Fibroblast of lung (primary cell): ENCODE measurements at places on chromosomes 5 and 9. TPM values are rescaled to one million over a fixed set of nuclear protein-coding genes. Genes with fewer than 3 reads are reported as not detected.

CTXN3 gene
- not detected in 2 replicates for polyA plus RNA-seq

CXXC5 gene
- polyA plus RNA-seq: 15.8 and 18.6 TPM in 2 replicates

HSPB3 gene
- 5.3 and 18.6 TPM in 2 replicates for polyA plus RNA-seq

TXNDC8 gene
- polyA plus RNA-seq: not detected in 2 replicates

TMEM174 gene
- polyA plus RNA-seq: not detected in 2 replicates

CDX1 gene
- polyA plus RNA-seq: 0.09 and 1.8 TPM in 2 replicates

PHF24 gene
- not detected in 2 replicates for polyA plus RNA-seq

C8G gene
- 0.40 TPM in 1 of 2 replicates, not detected in the other for polyA plus RNA-seq

PMPCA gene
- polyA plus RNA-seq: 70.2 and 90.2 TPM in 2 replicates

GFRA3 gene
- not detected in 2 replicates for polyA plus RNA-seq

KCNV2 gene
- polyA plus RNA-seq: not detected in 2 replicates

ADAMTS19 gene
- 0.09 TPM in 2 replicates for polyA plus RNA-seq

IPO11 gene
- polyA plus RNA-seq: 19.9 and 20.2 TPM in 2 replicates

TEK gene
- polyA plus RNA-seq: 0.54 and 0.77 TPM in 2 replicates

FOXD4L3 gene
- not detected in 2 replicates for polyA plus RNA-seq

CCL21 gene
- polyA plus RNA-seq: not detected in 2 replicates

DNAJC18 gene
- 9.4 and 14.6 TPM in 2 replicates for polyA plus RNA-seq

LCN9 gene
- polyA plus RNA-seq: not detected in 2 replicates

ABO gene
- not detected in 2 replicates for polyA plus RNA-seq

TNC gene
- polyA plus RNA-seq: 227 and 340 TPM in 2 replicates

ZNF462 gene
- polyA plus RNA-seq: 6.0 and 6.3 TPM in 2 replicates

PCDHGA9 gene
- 3.2 and 3.3 TPM in 2 replicates for polyA plus RNA-seq

TMEM232 gene
- polyA plus RNA-seq: 0.87 and 2.0 TPM in 2 replicates

CD180 gene
- 0.14 and 0.28 TPM in 2 replicates for polyA plus RNA-seq

PLPP7 gene
- polyA plus RNA-seq: 2.8 and 3.0 TPM in 2 replicates

NOXA1 gene
- 0.08 TPM in 1 of 2 replicates, not detected in the other for polyA plus RNA-seq

CBY3 gene
- polyA plus RNA-seq: not detected in 2 replicates

PCBD2 gene
- polyA plus RNA-seq: 3.8 and 6.6 TPM in 2 replicates

ENTPD8 gene
- not detected in 2 replicates for polyA plus RNA-seq

RMRP gene
- 75.4 and 110 TPM in 2 replicates for polyA plus RNA-seq

PCDHGA12 gene
- 11.9 and 14.1 TPM in 2 replicates for polyA plus RNA-seq

CD274 gene
- polyA plus RNA-seq: 3.1 and 4.8 TPM in 2 replicates

DOLK gene
- 31.4 and 37.5 TPM in 2 replicates for polyA plus RNA-seq

HCN1 gene
- not detected in 2 replicates for polyA plus RNA-seq

GBGT1 gene
- polyA plus RNA-seq: 0.86 and 2.6 TPM in 2 replicates

ZNF483 gene
- 0.53 and 0.70 TPM in 2 replicates for polyA plus RNA-seq

PPP3R2 gene
- not detected in 2 replicates for polyA plus RNA-seq

MAPKAP1 gene
- polyA plus RNA-seq: 124 and 127 TPM in 2 replicates

HBEGF gene
- 8.7 and 10.3 TPM in 2 replicates for polyA plus RNA-seq

CCL27 gene
- polyA plus RNA-seq: 0.09 TPM in 1 of 2 replicates, not detected in the other
